ENCODE measurements at places on chromosomes 5 and 9.

DNA sequence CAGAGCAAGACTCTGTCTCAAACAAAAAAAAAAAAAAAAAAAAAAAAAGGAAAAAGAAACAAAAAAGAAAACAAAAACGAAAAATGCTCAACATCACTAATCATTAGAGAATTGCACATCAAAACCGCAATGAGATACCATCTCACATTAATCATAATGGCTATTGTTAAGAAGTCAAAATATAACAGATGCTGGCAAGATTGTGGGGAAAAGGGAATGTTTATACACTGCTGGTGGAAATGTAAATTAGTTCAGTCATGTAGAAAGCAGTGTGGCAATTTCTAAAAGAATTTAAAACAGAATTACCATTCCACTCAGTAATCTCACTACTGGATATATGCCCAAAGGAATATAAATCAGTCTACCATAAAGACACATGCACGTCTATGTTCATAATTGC is 50.4 kb upstream of the PRR16 start:
- DNase-seq, result no peak

DNA sequence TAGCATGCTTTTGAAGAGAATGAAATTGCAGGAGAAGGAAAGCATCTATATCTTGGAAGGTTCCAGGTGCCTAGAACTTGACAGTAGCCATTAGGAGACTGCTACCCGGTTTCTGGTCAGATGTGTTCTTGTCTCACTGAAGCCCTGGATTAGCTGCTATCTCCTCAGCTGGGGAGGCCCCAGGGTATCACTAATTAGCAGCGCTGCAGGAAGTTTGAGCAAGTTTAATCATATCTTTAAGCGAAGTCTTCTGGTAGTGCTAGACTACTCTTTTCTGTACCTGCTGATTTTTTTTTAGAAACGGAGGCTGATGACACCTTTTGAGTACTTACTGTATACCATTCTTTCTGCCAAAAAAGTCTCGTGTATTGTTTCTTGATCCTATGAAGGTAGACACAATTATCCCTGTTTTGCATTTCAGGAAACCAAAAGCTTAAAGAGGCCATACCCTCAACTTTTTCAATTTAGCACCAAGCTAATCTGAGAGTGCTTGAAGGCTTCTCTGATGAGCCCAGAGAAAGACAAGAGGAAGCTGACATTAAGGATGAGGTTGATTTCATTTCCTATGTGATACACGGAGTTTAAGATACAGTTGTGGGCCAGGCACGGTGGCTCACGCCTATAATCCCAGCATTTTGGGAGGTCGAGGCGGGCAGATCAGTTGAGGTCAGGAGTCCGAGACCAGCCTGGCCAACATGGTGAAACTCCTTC is 201.3 kb downstream of the ARHGAP26 start:
- DNase-seq, result no peak

- no peak for DNase-seq
Measured at GRCh38 chr9:34687276-34688030, 3.6 kb downstream of the CCL19 start.

DNA sequence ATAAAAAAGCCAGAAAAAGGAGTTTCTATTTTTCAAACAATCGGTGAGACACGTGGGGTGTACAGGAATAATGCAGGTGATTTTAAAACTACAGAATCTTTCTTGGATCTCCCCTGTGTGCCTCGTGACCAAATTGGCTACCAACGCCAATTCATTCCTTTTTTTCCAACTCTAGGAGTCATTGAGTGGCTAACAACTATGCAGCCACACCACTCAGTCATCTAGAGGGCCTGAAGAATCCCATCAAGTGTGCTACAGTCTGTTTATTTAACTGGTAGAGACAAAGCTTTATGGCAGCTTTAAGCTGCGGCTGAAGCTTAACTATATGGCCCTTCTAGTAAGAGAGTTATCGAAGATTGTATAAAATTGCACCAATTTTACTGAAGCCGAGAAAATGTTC is 113.1 kb upstream of the NIPBL start:
- no peak for DNase-seq

DNA sequence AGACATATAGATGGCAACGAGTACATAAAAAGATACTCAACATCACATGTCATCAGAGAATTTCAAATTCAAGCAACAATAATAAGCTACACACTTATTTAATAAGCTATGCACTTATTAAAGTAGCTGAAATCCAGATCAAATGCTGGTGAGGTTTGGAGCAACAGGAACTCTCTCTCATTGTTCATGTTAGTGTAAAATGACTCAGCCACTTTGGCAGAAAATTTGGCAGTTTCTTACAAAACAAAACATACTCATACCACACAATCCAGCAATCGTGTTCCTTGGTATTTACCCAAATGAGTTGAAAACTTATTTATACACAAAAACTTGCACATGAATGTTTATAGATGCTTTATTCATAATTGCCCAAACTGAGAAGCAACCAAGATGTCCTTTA is 131.5 kb upstream of the NFIL3 start:
- DNase-seq, result no peak

DNA sequence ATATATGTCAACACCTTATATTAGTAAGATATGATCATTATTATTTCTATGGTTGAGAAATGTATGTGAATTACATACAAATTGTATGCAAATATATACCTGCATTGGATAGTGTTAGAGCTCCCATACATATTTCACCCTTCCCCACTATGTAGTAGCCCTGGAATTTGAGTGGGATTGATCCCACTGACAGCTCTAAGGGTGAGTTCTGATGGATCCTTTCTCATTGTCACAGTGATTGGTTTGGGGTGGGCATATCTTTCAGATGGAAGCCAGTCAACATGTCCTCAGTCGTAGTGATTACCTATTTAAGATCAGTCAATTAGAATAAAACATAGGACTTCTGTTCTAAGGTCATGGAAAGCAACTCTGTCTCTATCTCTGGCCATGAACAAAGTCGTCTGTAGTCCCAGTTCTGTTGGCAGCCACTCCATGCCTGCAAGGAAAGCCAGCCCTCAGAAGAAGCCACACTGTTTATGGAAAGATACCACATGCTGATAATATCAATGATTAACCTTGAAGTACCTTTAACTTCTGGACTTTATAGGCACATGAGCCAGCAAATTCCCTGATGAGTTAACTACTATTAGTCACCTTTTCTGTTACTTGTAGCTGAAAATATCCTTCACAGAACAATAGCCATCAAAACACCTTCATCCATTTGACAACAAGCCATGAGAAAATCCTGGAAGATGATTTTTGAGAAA is 5.1 kb upstream of the CCDC192 start:
- DNase-seq, result no peak

GRCh38 chr9:98888801-98889421 is 54.8 kb upstream of the COL15A1 start:
- no peak for DNase-seq
